COLO829 (cell line): ENCODE measurements at places on chromosomes 5 and 9.

- DNase-seq = no peak
Measured at GRCh38 chr5:33240558-33240957, 200.2 kb upstream of the TARS1 start.

GRCh38 chr9:99071313-99072039, 33.4 kb upstream of the TGFBR1 start:
- DNase-seq = no peak

DNA sequence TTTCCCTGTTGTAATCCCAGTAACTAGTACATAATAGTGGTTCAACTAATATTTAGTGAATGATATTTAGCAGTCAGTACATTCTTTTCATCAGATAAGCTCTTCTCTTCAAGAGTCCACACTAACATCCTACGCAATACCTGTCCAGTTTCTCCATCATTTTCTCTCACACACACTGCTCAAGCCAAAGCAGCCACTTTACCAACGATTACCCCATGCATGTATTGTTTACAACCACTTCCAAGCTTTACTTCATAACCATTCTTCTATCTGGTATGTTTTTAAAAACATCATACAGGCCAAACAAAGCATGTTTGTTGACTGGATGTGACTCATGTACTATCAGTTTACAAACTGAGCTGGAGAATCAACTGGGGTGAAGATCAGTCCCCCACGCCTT, 7.3 kb downstream of the UBTD2 start:
- DNase-seq = no peak

DNA sequence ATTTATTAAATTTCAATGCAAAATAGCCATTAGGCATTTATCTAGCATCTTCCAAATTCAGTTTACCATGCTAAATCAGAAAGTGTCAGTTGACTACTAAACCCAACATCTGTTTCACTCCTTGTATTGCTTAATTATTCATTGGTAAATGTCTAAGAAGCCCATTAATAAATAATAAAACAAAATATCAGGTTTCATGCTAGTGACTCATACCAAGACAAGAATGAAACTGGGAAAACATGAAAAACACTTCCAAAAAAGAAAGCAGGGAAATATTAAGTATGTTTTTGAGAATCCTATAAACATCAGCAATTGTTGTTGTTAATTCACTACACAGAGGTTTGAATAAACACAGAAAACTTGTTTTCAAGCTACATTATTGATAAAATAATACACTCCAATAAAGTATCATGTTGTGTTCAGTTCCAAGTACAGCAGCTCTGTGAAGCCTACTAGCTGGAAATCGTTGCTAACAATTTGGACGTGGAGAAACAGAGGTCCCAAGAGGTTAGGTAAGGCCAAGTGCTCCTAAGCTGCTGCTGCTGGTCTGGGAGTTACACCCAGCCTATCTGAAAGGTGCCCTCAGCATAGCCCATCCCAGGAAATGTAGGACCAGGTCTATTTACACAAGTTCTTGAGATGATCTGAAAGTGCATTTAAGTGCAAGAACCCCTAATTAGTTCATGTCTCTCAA, 78.8 kb downstream of the GNAQ start:
- peak; percentile 48 for DNase-seq

GRCh38 chr5:100444961-100445360, 90.2 kb upstream of the FAM174A start:
- no peak for DNase-seq

- no peak for DNase-seq
Measured at GRCh38 chr9:10614196-10614800, 1.5 kb upstream of the PTPRD start.

- no peak for DNase-seq
Measured at GRCh38 chr5:68538814-68539420, 323.4 kb downstream of the PIK3R1 start.

GRCh38 chr5:61327760-61328753, 4.0 kb upstream of the ZSWIM6 start:
- peak; percentile 45 for DNase-seq

- DNase-seq = no peak
Measured at GRCh38 chr9:94085062-94085639, 887 bp downstream of the PTPDC1 start.

GRCh38 chr5:66239034-66239433, 94.9 kb downstream of the SREK1 start:
- no peak for DNase-seq

DNA sequence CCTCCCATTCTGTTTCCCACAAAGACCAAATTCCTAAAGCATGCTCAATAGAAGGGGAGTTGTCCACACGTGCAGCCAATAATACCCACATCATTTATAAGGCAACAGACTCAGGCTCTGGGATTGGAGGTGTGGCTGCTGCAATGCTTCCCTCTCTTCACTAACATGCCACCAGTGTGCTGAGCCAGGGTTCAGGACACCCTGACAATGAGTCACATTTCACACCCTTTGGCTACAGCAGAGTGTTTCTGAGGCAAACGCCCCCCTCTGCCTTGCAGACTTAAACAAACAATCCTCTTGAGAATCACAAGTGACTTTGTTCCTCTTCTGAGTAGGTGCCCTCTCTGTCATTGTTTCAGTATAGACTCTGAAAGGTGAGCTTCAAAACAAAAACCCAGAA, 189.3 kb upstream of the TLE4 start:
- DNase-seq = no peak

- DNase-seq = no peak
Measured at GRCh38 chr5:143343042-143343441, 60.4 kb downstream of the NR3C1 start.

GRCh38 chr5:76225336-76225735, 142.2 kb downstream of the SV2C start:
- no peak for DNase-seq

- DNase-seq = no peak
Measured at GRCh38 chr9:93204470-93205043, 20.6 kb downstream of the WNK2 start.

DNA sequence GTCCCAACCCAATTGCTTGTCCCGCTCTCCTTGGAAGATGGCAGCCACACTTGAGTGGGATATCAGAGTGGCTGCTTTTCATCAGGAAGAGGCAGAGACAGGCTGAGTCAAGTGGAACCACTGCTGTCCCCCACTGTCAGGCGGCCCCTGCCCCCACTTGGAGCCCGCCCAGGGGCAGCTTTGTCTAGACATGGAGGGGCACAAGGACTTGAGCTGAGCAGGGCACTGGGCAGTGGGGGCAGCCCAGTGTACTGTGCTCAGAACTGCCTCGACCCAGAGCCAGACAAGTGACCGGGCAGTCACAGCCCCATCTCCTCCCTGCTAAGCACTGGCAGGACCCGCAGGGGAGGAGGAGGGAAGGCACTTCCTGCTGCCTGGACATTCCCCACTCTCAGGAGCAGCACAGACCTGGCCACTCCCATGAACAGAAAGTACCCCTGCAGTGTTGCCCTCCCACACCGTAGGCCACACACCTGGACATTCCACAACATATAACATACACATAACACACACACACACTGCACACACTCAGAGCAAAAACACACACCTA, 91.0 kb downstream of the MRPL36 start:
- no peak for DNase-seq

GRCh38 chr5:123485275-123485674, 26.7 kb upstream of the CSNK1G3 start:
- no peak for DNase-seq

DNA sequence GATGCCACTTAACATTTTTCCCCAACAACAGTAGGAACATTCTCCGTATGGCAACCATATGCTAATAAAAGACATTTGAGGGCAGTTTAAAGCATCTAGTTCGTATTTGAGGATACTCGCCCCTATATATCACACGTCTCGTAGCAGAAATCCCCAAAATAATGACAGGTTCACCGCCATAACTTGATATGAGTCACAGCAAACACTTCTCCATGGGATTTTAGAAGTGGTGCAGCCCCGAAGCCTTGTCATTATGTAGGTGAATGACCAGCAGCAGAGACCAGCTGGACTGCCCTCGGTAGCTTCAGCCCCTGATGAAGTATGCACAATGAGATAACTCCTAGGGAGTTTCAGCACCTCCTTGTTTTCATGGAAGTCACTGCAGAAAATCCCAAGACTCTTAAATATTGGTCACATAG, 2.0 kb downstream of the CTNND2 start:
- DNase-seq = no peak

- DNase-seq = peak; percentile 84
Measured at GRCh38 chr9:92911511-92912475, 34.0 kb upstream of the ZNF484 start.

DNA sequence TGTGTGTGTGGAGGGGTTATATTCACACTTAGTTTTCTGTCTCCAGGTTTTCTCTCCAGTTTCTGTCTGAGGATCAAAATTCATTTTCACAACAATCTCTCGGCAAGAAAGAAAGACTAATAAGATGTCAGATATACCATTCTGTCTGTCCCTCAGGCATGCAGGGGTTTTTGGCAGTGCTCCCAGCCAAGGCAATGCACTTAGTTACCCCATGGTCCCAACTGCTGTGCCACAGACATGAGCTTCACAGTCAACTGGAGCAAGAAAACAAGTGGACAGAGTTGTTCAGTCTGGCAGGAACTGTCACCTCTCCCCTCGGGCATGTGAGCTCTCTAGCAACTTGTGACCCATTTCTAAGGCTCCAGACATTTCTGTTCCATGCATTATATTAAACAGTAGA, 101.7 kb upstream of the LHFPL2 start:
- no peak for DNase-seq

GRCh38 chr5:75720882-75721281, 3.6 kb upstream of the POC5 start:
- DNase-seq = no peak

GRCh38 chr5:103208460-103208859, 50.1 kb upstream of the MACIR start:
- DNase-seq = no peak

DNA sequence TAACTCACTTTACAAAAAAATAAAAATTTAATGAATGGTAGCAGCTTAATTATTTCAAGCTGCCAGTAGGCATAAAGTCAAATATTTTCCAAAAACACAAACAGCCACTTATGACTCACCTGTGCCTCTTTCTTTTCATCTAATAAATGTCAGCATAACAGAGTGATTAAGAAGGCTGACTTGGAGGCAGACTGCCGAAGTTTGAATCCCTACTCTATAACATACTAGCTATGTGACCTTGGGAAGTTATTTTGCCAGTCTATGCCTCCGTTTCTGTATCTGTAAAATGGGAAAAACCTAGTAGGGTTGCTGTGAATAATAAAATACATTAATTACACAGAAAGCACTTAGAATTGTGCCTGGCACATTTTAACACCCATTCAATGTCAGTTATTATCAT, 33.8 kb downstream of the FANCC start:
- no peak for DNase-seq
